ENCODE measurements at places on chromosomes 3 and 15.
A peak's percentile ranks its signal among the peaks of the same experiment; 100 is the strongest.

GRCh38 chr15:89976246-89976600 is 24.9 kb upstream of the ZNF710 start:
- DNase-seq, result no peak

DNA sequence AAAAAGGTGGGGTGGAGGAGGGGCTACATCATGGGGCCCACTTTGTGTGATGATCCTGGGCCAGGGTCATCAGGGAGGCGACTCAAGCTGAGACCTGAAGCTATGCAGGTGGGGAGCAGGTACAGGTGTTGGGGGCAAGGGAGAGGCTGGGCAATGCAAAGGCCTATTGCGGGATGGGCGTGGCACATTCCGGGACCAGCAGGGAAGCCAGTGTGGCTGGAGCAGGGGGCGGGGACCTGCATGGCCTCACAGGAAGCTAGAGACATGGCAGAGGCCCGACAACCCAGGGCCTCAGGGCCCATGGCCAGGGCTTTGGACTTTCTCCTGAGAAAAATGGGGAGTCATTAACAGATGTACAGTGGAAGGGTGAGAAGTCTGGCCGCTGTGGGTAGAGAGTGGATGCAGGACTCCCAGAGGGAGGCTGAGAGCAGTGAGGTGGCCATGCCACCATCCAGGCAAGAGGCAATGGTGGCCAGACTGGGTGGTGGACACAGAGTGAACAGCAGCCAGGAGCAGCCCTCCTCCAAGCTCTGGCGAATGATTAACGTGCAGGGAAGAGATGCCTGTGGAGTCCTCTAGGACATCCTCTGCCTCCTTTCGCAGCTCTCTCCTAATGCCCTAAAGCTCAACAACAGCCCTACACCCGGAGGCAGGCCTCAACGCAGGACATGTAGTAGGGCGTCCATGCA is 122.6 kb upstream of the ATP2B2 start:
- DNase-seq, result no peak

DNA sequence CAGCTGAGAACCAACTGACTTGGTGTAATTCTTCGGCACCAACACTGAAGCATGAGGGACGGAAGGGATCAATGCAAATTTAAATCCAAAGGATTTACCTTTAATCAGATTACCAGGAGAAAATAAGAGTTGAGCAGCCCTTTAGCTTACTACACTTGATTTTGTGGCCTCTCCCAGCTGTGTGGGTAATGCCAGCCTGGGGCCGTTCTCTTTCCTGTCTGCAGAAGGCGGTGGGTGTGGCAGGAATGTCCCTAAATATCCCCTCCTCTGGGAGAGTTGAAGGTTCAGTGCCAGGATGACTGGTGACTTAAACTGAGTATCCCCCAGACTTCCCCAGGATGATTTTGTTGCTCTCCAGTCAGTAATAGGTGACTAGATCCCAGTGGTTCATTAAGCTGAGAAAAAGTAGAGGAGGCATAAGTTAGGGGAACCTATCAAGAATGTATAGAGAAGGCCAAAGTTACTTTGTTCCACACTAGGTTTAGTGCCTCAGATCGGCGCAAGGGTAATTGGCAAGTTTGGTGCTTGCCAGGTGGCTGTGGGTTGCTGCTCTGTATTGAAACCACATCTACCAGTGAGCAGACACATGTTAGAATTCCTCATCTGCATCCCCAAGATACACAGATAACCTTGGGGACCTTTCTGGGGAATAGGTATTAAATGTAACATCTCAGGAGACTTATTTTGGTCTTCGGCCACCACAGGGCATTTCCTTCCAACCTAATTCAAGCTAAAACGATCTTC is 23.1 kb downstream of the MAPKBP1 start:
- DNase-seq, result no peak

DNA sequence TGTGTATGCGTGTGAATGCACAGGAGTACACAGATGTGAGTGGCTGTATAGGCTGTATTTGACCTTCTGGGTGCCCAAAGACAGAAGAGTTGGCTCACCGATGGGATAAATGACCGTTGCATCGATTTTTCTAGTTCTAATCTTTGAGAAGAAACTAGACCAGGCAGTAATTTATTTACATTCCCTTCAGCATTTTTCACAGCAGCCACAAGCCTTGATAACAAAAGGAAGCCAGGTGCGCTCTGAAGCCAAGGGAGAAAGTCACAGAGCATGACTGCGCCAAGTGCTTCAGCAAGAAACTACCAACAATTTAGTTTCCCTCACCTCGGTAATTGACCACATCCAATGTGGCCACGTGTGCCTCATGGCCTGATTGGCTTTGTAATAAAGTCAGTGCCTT is 5.9 kb upstream of the FAM3D start:
- DNase-seq, result no peak

- no peak for DNase-seq
Measured at GRCh38 chr15:76439542-76439941, 103.0 kb downstream of the ISL2 start.

GRCh38 chr15:51814606-51815005 is 14.8 kb upstream of the TMOD3 start:
- DNase-seq, result no peak

GRCh38 chr3:64053117-64053516 is 29.8 kb upstream of the PSMD6 start:
- no peak for DNase-seq

DNA sequence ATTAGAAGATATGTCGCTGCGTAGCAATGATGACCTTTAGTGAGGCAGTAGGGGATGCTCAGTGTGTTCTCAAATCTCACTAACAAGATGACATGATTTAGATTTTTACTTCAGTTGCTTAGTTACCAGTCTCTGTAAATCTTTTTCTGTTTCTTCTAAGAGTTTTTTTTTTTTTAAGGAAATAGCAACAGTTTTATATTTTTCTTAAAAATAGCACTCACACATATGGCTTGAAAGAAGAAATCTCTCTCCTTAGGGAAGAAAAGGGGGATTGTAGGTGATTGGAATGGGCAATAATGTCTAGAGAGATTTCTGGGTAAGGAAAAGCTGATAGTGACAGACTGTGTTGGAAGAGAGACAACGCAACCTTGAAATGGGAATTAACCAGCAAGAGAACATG is 524.6 kb upstream of the ARPP21 start:
- no peak for DNase-seq

DNA sequence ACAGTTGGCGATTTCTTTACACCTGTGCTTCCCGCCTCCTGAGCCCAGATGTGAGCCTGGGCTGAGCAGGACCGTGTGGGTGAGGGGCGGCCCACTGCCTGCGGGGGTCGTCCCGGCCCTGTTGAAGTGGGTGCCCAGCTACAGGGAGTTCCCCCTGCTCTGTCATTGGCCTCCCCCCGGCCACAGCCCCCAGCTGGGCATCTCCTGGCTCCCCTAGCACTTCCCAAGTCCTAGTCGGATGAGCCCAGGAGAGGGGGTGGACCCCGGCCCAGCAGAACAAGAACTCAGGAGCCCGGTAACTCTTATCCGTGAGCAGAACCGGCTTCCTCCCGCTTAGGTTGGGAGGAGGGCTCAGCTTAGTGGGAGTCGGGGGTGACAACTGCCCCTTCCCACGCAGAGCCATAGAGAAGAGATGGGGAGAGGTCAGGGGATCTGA is 757 bp downstream of the PAQR5 start:
- DNase-seq, result no peak

GRCh38 chr3:71355037-71355436 is 228.5 kb downstream of the FOXP1 start:
- DNase-seq, result no peak

DNA sequence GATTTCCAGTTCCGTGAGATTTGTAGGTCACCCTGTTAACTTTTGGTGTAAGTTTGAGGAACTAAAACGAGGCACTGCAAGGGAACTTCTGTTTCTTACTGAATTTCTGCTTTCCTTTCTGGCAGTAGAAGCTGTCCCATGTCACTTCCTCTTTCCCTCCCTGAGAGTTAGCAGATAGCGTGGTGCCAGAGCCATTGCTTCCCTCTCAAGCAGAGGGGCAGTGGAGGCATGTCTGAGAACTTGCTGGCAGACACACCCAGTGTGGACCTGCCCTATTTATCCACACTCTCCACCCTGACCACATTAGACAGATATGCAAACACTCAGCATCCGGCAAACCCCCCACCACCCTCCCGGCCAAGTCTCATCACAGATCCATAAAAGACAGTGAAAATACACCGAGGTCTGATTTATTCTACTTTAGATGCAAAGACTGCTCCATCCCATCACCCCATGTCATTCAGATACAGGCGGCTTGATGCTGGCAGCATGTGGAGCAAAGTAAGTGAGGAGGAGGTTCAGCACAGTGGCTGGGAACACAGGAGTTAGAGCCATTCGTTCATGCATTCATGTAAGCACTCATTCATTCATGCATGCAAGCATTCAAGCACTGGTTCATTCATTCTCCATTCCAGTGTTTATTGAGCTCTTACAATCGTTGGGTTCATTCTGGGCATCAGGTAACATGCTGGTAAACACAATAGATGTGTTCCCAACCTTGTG is 324.7 kb downstream of the SHQ1 start:
- peak; percentile 71 for DNase-seq

GRCh38 chr15:41241221-41241964 is 10.3 kb downstream of the CHP1 start:
- no peak for DNase-seq

- no peak for DNase-seq
Measured at GRCh38 chr3:66228707-66229106, 7.9 kb downstream of the SLC25A26 start.

GRCh38 chr3:148147903-148148302 is 549.8 kb upstream of the AGTR1 start:
- DNase-seq, result no peak

DNA sequence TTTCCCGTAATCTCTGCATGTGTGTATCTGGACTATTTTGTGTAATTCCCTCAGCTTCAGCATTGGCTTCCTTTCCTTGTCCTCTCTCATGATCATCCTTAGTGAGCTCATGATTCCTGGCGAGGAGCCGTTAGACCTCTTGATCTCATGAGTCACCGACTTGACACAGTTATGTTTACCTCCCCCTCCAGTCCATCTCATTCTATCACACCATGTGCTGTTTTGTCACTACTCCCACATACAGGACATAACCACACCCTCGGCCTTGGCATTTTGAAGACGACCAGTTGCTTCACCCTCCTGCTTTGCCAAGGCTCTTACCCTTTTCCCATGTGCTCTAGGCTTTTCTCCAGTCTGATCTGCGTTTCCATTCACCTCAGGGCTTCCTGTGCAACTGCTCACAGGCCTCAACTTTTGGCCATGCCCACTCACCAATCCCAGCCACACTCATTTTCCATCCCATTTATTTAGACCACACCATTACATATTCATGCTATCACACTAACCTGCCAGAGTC is 41.5 kb downstream of the CP start:
- DNase-seq, result no peak

DNA sequence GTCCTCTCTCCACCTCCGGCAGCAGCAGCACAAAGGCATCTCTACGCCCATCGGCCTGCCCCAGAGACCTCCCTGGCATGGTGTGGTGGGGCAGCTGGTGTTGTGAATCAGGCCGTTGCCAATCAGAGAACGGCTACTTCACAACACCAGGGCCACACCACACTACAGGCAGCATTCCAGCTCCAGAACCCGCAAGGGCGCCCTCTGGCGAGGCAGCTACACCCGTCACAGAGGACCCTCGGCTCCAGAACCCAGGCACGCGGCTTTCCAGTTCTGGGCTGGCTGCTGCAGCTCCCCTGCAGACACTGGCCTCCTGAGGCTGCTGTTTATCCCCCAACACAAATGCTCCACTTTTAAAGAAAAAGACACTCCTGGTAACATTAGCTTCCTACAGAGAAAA is 127.5 kb upstream of the TOPAZ1 start:
- no peak for DNase-seq

GRCh38 chr15:100786139-100786531 is 93.5 kb upstream of the ALDH1A3 start:
- no peak for DNase-seq
